Memory B cell (primary cell): ENCODE measurements at places on chromosomes 3 and 15.

- DNase-seq = no peak
These were observed 239.4 kb upstream of the ZPLD1 start for GRCh38 chr3:102195198-102195948.

DNA sequence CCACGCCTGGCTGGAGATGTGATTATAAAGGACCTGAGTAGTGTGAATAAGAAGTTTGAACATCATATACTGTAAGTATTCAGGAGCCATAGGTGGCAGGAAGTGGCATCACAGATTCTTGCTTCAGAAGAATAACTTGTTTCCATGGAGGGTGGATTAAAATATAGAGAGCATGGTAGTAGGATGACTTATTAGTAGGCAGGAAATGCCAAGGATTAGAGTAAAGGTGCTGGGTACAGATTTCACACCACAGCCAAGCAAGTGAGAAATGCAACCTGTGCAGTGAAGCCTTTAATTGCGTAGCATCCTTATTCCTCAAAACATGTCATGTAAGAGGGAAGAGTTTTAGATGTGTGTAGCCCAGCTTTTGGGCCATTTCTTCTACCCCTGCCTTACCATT, 30.8 kb downstream of the IFT122 start:
- no peak for DNase-seq

GRCh38 chr15:52290329-52290728, 5.3 kb downstream of the MYO5C start:
- no peak for DNase-seq

DNA sequence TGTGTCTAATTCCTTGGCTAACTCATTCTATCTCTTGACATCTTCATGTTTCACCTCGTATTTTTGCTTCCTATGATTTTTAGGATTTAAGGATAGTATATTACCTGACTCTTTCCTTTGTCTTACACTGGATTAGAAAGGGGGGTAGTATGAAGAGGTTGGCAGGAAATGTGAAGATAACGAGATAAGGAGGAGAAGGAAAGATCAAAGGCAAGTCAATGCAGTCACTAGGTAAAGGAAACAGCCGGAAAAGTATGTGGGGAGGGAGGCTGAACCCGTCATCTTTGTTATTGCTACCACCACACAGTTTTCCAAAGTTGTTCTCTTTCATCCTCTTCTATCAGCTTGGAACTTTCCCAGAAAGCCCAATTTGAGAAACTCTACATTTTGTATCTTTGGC, 90.6 kb downstream of the SLC9A9 start:
- no peak for DNase-seq

DNA sequence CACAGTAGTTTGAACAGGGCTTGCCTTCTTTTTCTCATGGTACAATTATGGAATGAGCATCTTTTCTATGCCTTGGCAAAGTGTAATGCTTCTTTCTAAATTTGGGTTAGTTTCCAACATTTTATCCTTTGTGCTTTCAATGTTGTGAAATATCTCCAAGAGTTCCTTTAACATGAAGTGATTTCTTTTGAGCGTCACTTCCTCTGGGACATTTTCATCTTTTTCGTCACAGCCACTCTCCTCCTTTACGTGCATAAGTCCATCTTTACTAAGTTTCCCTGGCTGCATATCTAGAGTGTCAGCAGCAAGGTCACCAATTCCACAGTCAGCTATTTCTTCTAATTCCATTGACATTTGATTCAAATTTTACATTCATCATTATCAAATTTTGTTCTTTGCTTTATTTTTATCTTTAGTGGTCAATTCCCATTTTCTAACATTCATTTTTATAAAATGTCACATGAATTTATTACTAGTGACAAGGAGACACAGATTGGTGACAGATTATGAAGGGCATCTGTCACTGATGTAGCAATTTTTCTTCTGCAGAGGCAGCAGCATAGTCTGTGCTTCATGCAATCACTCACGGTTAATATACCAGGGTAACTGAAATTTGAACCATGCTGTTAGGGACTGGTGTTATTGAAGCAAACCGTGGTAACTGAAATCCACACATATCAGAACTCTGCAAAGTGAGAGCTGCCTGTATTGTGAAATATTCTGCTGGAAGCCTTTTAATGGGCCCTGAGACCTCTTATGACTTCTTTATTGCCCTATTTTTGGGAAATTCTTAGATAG, 126.5 kb upstream of the THBS1 start:
- no peak for DNase-seq

GRCh38 chr3:151639418-151639740, 94.3 kb upstream of the AADACL2 start:
- no peak for DNase-seq

DNA sequence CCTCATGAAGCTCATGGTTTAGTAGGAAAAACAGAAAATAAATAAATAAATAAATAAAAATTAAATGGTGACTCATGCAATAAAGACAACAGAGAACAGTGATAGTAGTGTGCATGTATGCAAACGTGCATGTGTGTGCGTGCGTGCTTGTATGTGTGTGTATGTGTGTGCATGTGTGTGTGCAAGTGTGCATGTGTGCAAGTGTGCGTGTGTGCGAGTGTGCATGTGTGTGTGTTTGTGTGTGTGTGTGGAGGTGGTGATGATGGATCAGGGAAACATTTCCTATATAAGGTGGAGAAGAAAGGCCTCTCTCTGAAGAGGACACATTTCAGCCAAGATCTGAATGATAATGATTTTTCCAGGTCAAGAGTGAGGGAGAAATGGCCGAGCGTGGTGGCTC, 47.2 kb downstream of the CACNA2D3 start:
- DNase-seq = no peak

- DNase-seq = no peak
These were observed 695 bp downstream of the METTL6 start for GRCh38 chr3:15426579-15427118.

DNA sequence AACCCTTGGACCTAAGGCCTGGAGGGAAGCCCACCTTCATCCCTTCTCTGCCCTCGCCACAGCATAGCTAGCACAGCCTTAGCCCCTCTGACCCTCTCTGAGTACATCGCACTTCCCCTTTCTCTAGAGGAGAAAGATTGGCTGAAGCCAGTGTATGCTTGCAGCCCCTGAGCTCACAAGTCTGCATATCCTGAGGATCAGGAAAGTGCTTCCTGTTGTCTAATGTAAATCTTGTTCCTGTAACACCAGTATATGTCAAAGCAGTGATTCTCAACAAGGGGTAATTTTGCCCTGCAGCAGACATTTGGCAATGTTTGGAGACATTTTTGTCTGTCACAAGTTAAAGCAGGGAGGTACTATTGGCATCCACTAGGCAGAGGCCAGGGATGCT, 2.2 kb upstream of the PRKCD start:
- DNase-seq = no peak

DNA sequence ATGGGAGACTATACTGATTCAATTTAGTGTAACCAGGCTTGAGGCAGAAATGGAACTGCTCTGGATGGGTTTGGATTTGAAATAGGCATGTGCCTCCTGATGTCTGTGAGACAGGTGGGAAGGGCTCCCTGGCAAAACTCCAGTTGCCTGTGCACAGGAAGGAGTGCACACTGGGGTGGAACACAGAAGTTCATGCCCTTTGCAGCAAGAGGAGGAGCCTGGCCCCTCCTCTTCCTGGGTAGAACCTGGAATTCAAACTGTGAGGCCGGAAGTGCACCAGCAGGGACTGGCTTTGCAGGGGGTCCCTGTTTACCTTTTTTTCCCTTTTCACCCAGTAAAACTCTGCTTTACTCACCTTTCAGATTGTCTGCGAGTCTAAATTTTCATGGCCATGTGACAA, 99.9 kb downstream of the GMPS start:
- DNase-seq = no peak

- no peak for DNase-seq
These were observed 71.6 kb downstream of the LRTM1 start for GRCh38 chr3:54856271-54856670.
